ENCODE measurements at places on chromosomes 12 and 14.

- DNase-seq: no peak
These were observed 274.0 kb downstream of the NOVA1 start for GRCh38 chr14:26323869-26324268.

- no peak for DNase-seq
These were observed 3.3 kb upstream of the MDM1 start for GRCh38 chr12:68335462-68335861.

GRCh38 chr12:120012067-120012621, 23.1 kb downstream of the BICDL1 start:
- no peak for DNase-seq

DNA sequence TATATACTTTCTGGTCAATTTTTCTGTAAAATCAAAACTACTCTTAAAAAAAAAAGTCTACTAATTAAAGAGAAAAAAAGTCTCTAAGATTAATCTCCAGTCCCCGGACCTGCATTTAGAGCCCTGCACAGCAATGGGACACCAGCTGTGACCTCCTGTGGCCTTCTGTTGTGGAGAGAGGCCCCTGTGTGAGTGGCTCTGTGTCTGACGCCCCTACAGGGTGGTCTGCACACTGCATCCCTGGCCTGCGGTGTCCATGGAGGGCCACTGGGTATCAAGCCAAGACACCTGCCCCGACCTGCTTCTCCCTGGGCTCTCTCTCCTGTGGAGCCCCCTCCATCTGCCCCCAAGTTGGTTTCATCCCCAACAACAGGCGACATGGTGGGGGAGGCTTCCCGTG, 248.0 kb upstream of the DIO3 start:
- no peak for DNase-seq

- DNase-seq: no peak
These were observed 12.3 kb downstream of the GPR19 start for GRCh38 chr12:12683725-12684124.

DNA sequence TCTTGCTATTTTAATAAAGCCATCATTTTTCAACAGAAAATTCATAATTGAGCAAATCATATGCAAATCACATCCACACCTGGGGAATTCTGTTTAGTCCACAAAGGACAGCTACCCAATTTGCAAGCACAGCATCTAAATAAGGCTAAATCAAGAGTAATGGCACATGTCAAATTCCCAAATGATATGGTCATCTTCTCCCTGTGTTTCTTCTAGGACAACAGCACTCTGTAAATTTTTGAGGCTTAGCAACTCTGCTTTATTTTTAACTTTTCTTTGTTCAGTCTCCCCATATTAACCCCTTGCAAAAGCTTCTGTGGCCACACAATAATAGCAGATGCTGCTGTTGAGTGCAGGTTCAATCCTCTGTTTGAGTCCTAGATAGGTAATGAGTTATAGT, 155.6 kb upstream of the DAAM1 start:
- no peak for DNase-seq

DNA sequence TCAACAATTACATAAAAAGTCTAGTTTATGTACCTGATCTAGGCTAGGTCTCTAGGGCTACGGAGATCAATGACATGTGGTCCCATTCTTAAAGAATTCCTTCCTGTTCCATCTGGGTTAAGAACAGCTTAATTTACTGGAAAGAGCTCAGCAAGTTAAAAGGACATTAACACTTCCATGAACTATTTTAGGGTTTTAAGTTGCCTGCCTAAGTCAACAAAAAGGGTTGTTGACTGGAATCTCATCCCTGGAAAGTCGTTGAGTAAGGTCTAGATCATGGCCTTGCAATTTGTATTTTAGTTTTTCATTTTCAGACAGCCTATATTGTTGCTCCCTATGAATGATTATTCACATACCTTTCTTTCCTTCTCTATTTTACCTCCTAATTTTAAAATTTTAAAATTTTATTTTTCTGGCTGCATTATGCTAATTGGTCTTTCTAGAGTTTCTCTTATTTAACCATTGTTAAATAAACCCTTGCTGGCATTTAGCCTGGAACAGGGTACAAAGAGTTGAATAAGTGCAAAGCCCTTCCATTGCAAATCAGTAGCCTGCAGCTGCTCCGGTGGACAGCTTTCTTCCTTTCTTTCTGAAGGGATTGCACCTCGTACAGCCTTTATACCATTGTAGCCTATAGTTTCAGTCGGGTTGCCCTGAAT, 66.3 kb downstream of the VRK1 start:
- DNase-seq: no peak

GRCh38 chr12:131729254-131729955, 18.5 kb downstream of the SFSWAP start:
- no peak for DNase-seq

DNA sequence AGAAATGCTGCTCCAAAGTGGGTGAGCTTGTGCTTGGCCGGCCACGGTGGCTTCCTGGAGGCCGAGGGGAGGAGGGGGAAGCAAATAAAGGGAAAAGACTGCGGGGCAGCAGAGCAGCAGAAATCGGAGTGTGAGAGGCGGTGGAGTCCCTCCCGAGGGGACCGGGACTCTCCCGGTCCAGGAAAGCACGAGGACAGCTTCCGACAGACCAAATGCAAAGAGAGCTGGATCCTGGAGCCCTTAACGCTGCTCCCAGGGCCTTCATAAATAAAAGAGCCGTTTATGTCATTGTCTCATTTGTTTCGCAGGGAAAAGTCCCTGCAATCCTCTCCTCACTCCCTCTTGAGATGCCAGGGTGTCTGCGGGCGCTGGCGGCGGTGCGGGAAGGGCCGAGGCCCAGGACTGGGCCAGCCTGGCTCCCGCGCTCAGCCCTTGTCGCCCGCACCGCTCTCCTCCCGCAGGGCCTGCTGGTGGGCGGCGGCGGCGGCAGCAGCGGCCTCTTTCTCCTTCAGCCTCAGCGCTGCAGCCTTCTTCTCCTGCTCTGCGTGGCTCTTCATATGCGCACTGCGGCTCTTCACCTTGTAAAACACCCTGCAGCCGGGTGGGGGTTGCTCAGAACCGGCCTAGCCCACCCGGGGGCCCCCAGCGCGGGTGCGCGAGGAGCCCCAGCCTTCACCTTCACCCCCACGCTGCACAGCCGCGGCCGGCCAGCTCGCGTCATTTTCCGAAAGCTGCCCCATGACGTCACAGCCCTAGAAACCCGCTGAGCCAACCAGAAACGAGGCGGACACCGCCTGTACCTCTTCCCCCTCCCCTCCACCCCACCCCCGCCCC, 4.5 kb upstream of the PNMA1 start:
- DNase-seq: no peak

DNA sequence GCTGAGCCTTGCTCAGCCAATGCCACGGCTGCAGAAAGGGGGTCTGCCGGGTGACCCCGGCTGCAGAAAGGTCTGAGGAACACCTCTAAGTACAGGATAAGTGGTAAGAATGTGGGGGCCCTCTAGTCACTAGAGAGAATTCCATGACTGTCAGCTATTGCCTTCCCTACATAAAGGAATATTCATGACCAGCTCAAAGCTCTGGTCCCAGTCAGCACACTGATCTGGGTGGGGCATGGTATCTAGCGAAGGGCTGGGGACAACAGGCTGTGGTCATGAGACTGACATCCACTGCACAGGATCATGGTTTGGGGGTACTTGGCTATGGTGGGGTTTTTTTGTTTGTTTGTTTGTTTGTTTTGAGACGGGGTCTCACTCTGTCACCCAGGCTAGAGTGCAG, 42.1 kb downstream of the DCAF4 start:
- no peak for DNase-seq

DNA sequence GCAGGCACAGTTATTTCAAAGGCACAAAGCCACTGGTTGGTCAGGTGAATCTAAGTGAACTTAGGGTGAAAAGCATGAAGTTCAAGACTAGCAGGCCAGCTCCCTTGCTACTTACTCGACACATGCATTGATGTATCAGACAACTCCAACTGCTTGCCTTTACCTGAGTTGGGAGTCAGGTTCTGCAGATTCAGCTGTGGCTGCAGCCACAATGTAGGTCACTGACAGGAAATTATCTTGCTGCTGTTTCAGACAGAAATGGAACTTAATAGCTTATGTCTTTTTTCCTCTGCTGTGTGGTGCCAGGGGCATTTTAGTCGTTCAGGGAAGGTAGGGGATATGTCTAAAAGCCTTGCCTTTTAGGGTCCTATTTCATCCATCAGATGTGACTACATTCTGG, 125.6 kb upstream of the RPH3A start:
- no peak for DNase-seq

DNA sequence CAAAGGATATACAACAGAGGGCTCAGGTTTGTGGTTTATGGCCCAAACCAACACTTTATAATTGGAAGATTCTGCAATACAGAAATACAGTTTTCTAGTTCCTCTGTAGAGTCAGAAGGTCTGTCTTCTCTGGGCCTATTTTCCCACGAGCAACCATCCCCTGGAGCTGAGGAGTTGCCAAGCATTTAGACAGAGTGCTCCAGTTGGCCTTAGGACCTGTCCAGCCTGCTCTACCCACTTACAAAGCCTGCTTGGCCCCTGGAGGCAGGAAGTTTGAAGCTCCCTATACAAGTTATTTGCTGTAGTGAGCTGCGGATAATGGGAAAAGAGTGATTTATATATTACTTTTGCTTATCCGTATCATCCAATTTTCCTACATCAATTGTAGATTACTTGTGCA, 60.8 kb upstream of the HSPB8 start:
- DNase-seq: no peak

Data from NCI-H1436 treated with DMSO at 0.1 percent for 48 hours (cell line).